ENCODE measurements at places on chromosomes 5 and 9.

DNA sequence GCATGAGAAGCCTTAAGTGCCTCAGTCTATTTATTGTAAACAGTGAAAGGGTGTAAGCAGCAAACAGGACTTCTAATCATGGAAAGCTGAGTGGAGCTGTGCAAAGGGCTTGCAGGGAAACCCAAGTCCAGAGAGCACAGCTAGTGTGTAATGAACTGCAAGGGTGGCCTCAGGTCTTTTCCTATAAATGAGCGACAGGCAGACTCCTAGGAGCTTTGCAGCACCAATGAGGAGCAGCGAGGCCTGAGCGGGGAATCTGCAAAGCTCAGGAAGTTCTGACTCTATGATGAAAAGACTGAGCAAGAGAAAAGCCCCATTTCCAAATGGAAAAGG, 250.1 kb upstream of the MAP3K1 start:
- no peak for DNase-seq

- DNase-seq = no peak
Measured at GRCh38 chr5:166285361-166285760, 2006.1 kb upstream of the WWC1 start.

DNA sequence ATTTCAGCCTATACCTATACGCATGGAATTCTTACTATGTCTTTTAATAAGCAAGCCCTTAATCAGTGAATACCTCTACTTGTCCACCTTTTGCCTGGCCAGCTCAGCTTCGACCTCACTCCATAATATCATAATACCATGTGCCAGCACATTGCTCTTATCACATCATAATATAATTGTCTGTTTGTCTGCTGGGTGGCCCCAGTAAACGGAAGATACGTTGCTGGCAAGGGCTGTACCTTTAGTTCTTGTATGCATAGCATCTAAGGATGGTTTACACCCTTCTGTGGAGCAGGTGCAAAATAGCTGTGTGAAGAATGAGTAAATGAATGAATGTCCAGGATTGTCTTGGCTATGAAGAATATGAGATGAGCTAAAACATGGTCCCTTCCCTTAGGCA, 29.9 kb downstream of the SV2C start:
- no peak for DNase-seq

- DNase-seq = no peak
Measured at GRCh38 chr5:75363726-75364495, 26.9 kb downstream of the HMGCR start.

GRCh38 chr5:104305602-104306001, 743.0 kb upstream of the NUDT12 start:
- DNase-seq = no peak

DNA sequence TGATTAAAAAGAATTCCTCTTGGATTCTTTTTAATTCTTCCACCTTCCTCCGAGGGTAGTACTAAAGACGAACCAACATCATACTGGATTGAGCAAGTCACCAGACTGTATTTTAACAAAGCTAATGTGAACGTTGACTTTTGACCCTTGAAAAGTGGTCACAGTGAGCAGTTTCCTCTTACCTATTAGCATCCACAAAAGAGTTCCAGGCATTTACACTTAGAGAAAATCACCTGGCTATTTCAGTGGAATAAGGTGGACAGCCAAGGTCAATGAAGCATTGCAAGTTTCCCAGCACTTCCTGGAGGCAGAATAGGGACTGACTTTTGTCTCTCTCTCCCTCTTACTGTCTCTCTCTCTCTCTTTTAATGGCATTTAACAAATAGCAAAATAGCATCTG, 145.1 kb upstream of the DAB2 start:
- DNase-seq = no peak

DNA sequence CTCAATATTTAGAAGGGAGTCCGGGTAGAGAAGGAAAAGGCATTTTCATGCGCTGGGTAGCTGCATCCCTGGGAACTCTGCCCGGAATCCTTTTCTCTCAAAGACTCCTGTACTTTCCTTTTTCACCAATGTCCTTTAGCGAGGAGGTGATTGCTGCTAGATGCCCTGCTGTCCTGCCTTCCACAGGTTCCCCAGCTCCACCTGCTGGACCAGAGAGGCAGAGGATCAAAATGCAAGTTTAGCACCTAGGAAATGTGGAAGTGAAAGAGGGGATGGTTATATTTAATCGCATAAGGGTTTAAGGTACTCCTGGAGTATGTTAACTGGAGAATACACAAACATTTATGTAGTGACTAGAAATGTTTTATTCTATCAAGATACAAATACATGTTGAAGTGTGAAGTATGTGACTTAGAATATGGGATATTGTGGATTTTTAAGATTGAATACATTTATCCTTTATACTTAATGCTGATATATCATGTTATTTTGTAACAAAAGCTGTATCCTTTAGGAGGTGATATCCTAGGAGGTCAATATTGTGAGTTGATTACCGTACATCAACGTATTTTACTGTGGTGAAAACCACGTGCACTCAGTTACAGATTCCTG, 145.7 kb downstream of the ARHGAP26 start:
- no peak for DNase-seq

DNA sequence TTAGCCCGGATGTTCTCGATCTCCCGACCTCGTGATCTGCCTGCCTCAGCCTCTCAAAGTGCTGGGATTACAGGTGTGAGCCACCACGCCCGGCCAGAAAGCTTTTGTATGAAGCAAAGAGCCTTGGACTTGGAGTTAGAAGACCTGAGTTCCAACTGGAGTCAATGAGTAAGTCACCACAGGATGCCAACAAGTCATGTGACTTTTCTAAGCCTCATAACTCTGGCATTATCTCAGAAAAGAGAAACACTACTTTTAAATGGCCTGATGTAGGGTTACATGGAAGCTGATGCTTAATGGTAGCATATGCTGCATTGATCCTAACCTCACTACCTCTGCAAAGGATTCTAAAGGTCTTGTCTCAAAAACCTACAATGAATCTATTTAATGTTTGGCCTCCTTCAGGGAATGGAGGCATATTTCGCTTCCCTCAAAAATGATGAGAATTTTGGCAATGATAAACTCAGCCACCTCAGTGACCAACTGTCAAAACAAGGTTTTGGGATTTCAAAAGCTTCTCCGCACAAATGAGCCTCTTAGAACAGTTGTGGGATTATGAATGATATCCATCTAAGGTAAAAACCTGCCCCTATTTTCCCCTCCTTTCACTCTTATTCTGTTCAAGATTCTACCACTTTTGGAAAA, 236.8 kb downstream of the ACTL7B start:
- DNase-seq = no peak

GRCh38 chr5:149372076-149372795, 6.9 kb downstream of the IL17B start:
- no peak for DNase-seq

DNA sequence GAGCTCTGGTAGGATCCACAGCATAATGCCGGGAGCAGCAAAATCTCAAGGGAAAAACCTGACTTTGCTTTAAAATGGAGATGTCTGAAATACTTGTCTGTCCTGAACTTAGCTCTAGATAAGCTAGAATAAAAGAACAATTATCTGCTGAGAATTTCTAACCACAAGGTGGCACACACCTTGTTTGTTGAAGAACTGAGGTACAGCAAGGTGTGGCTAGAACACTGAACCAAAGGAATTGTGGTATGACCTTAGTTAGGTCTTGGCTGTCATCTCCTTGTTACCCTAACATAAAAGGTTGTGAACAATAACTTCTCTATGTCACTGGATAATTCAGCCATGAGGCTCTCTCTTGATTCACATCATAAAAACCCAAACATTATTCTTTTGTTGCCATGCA, 72.3 kb upstream of the ANXA1 start:
- DNase-seq = no peak

- no peak for DNase-seq
Measured at GRCh38 chr5:86030753-86031152, 587.0 kb upstream of the COX7C start.

GRCh38 chr9:15136646-15137045, 170.4 kb downstream of the TTC39B start:
- no peak for DNase-seq

- DNase-seq = no peak
Measured at GRCh38 chr5:27511061-27511460, 472.7 kb upstream of the CDH9 start.

DNA sequence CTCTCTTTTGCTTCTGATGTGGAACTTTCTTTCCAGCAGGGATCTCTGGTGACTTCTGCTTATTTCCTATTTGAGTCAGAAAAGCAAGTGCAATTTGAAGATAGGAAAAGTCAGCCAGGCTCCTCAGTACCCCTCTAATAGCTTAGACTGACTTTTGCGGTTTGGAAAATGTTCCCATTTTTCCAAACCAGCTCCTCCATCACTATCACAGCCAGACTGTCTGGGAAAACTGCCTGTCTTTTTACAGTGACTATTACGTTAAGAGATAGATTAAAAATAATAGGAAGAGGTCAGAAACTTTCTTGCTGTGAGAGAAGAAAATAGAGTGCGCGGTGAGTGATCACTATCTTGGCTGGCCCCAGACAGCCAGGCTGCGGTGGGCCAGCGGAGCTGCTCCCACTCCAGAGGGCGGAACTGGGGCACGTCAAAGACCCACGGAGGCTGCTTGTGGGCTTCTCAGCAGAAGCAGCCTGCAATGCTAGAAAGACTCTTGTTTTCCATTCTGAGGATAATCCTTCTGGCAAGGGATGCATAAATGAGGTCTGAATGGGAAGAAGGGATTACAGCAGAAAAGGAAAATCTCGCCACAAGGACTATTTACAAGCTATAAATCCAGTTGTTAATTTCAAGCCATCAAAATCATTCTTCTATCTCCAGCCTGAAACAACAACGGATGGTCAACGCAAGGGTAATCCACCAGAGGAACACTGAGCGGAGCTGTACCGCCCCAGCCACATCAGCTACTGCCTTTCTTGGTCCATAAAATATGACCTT, 151.0 kb upstream of the MSX2 start:
- no peak for DNase-seq

DNA sequence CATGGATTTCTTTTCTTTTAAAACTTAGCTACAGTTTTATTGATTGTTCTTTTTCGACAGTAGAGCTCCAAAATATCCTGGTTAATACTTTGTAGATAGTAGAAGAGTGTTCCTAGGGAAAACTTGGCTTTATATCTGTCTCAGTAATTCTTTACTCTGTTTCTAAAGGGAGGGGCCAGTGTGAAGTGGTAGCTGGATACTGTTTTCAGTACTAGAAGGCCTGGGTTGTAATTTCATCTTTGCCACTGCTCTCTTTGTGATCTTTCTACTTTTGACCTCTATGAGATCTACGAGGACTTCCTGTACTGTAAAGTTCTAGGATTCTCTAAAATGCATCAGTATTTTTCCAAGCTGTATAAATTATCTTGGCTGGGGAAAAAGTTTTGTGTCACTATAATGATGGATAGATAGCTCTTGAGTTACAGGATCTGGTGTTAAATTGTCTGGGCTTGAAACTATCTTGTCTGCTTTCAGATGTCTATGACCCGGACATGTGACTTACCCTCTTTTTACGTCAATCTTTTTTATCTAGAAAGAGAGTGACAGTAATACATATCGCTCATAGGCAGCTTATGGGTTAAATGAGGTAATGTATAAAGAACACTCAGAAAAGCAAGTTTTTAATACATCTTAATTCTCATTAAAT, 53.6 kb downstream of the PRR16 start:
- no peak for DNase-seq

DNA sequence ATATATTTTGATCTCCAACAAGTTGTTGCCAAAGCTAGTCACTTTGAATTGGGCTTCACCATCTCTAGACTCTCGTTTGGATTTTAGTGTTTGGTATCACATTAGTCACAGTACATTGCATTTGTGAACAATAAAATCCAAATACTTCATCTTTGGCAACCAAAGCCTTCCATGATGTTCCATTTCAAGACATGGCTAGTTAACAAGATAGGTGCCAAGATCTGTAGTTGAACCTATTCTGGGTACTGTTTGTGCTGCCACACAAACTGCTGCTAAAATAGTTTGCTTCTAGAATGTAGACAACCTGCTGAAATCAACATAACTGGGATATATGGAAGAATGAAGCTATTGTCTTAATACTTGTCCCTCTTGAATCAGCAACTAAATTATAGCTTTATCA, 207.5 kb downstream of the LRRC70 start:
- DNase-seq = no peak

DNA sequence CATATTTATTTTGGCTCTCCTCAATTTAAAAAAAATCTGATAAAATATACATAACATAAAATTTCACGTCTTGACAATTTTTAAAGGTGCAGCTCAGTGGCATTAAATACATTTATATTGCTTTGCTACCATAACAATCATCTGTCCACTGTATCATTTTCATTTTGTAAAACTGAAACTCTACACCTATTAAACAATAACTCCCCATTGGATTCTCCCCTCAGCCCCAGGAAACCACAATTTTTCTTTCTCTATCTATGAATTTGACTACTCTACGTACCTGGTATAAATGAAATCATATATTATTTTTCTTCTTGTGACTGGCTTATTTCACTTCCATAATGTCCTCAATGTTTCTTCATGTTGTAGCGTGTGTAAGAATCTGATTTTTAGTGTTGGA, 563.5 kb downstream of the PRR16 start:
- no peak for DNase-seq

- DNase-seq = no peak
Measured at GRCh38 chr9:82776508-82776907, 286.4 kb downstream of the RASEF start.

GRCh38 chr9:120904978-120905301, 21.7 kb downstream of the TRAF1 start:
- DNase-seq = no peak

DNA sequence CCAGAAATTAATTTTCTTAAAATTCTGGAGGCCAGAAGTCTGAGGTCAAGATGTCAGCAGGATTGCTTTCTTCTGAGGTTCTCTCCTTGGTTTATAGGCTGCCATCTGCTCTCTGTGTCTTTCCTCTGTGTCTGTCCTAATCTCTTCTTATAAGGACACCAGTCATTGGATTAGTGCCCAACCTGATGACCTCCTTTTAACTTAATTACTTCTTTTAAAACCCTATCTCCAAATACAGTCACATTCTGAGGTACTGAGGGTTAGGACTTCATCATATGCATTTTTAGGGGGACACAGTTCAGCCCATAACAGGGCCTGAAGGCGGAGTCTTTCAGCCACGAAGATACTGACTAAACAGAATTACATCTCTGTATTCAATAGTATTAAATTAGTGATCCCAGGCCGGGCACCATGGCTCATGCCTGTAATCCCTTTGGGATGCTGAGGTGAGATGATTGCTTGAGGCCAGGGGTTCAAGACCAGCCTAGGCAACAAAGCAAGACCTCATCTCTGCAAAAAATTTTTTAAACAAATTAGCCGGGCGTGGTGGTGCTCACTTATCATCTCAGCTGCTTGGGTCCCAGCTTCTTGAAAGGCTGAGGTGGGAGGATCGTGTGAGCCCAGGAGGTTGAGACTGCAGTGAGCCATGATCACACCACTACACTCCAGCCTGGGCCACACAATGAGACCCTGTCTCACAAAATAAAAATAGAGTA, 5.9 kb upstream of the RPS6 start:
- DNase-seq = no peak

DNA sequence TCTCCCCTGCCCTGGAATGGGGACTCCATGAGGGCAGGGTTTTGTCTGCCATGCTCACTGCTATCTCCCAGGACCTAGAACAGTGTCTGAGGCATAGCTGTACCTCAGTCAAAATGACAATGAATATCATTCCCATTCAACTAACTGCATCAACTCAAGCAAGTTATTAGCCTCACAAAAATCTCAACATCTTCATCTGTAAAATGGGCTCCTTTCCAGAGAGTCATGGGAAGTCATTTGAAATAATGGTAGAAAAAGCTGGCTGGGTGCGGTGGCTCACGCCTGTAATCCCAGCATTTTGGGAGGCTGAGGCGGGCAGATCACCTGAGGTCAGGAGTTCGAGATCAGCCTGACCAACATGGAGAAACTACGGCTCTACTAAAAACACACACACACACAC, 9.4 kb downstream of the SH2D3C start:
- DNase-seq = no peak

All from posterior cingulate gyrus (tissue), 11 donors.